SJSA1 (cell line): ENCODE measurements at places on chromosomes 11 and 22. TPM values are rescaled to one million over a fixed set of nuclear protein-coding genes. Genes with fewer than 3 reads are reported as not detected.

GRCh38 chr11:30789270-30789669 lies 203.1 kb upstream of the MPPED2 start:
- no peak for DNase-seq

GRCh38 chr11:28584992-28585391 lies 476.8 kb downstream of the METTL15 start:
- peak; percentile 8 for DNase-seq

DNA sequence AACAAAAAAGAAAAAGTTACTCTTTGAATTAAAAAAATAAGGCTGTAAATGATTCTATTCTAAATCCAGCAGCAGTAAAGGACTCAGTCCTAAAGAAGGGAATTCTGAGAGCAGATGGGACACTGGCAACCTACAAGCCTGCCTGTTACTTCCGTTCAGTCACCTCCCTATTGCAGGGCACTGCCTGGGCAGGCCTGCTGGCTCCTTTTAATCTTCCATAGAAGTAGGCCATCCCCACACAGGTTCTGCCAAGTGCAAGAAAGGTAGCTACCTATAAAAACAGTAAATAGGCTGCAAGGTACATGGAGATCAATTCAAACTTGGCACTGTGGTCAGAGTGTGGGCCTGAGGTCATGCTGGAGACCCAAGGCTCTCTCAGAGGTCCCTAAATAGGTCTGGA lies 136.4 kb downstream of the TRIM44 start:
- no peak for DNase-seq

The TXNRD2 gene
- 25.5 and 42.5 TPM in 2 replicates for total RNA-seq

The CCDC87 gene
- 0.34 TPM in 1 of 2 replicates, not detected in the other for total RNA-seq

GRCh38 chr11:10379871-10380568 lies 75.0 kb upstream of the AMPD3 start:
- DNase-seq, result no peak
